Vein endothelial cell (primary cell): ENCODE measurements at places on chromosomes 2 and 18. TPM values are rescaled to one million over a fixed set of nuclear protein-coding genes. Genes with fewer than 3 reads are reported as not detected.

The APCDD1 gene
- 0.33 TPM in 1 of 2 replicates, not detected in the other for total RNA-seq

The GTF2A1L gene
- total RNA-seq: not detected in 2 replicates

The LYPD6B gene
- 0.10 TPM in 1 of 2 replicates, not detected in the other for total RNA-seq

The TEX51 gene
- total RNA-seq: not detected in 2 replicates

The HNMT gene
- 6.2 and 10.6 TPM in 2 replicates for total RNA-seq

The CTNNA2 gene
- not detected in 2 replicates for total RNA-seq

The FHOD3 gene
- under 0.01 and 0.33 TPM in 2 replicates for total RNA-seq

The SYT4 gene
- not detected in 2 replicates for total RNA-seq

The PLGLB1 gene
- 0.57 and 1.3 TPM in 2 replicates for total RNA-seq

The SERPINB5 gene
- not detected in 2 replicates for total RNA-seq

The ARHGEF33 gene
- under 0.01 and 0.19 TPM in 2 replicates for total RNA-seq
